EH (cell line): ENCODE measurements at places on chromosomes 2 and 18.

- DNase-seq: no peak
Observed at GRCh38 chr2:212494418-212495020, 44.1 kb downstream of the ERBB4 start.

GRCh38 chr2:33339269-33339668 is 137.2 kb upstream of the RASGRP3 start:
- DNase-seq: no peak

GRCh38 chr2:47221946-47222345 is 66.8 kb upstream of the STPG4 start:
- DNase-seq: peak; percentile 66

- DNase-seq: peak; percentile 23
Observed at GRCh38 chr2:44997963-44998362, 11.3 kb downstream of the SIX2 start.

DNA sequence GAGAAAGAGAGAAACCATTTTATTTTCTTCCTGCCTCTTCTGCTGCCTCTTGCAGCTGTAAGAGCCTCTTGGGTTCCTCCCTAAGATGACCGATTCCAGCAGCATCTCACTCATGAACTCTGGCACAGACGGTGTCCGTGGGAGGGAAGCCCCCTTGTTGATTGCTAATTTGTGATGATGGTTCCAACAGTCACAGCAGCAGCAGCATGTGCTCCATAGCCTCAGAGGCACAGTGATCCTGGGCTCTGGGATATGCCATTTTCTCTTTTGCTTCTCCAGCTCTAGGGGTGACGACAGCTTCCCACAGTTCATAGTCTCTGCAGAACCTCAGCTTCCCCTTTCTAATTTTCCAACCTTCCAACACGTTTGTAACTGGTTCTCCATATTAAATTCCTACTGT is 324.2 kb upstream of the HS6ST1 start:
- no peak for DNase-seq

GRCh38 chr2:222861411-222862105 is 722 bp downstream of the ACSL3 start:
- peak; percentile 50 for DNase-seq

- no peak for DNase-seq
Observed at GRCh38 chr2:96102596-96103186, 13.7 kb downstream of the ADRA2B start.

- DNase-seq: no peak
Observed at GRCh38 chr2:96792772-96793749, 23.0 kb upstream of the CNNM3 start.

DNA sequence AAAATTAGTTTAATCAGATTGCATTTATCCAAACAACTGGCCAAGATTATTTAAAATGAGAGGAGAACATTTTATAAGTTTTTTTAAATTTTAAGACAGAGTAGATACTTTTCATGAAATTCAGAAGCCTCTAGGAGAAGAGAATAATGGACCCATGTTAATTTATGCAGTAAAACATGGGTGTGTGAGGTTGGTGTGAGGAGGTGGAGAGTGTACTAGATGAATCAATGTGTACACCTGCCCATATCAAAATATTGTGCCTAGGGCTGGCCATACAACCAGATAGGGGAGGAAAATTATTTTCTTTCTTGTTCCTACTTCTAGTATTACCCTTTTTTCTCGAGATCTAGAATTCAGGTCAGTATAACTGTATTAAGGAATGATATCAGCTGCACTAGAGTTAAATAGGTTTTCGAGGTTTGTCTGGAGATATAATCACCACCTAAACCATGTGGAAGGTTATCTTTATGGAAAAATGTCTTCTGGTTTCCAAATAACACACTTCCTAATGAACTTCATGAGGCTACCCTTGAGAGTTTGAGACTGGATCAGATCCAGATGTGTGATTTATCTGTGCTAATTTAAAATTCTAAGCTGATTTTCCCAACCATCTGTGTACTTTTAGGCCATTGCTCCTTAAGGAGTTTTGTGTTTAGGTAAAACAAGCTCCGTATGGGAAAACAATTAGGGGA is 37.6 kb downstream of the TMEM178A start:
- no peak for DNase-seq

- DNase-seq: peak; percentile 96
Observed at GRCh38 chr2:195520671-195521155, 136.3 kb upstream of the SLC39A10 start.

- DNase-seq: no peak
Observed at GRCh38 chr2:84459944-84460429, 907 bp upstream of the SUCLG1 start.

DNA sequence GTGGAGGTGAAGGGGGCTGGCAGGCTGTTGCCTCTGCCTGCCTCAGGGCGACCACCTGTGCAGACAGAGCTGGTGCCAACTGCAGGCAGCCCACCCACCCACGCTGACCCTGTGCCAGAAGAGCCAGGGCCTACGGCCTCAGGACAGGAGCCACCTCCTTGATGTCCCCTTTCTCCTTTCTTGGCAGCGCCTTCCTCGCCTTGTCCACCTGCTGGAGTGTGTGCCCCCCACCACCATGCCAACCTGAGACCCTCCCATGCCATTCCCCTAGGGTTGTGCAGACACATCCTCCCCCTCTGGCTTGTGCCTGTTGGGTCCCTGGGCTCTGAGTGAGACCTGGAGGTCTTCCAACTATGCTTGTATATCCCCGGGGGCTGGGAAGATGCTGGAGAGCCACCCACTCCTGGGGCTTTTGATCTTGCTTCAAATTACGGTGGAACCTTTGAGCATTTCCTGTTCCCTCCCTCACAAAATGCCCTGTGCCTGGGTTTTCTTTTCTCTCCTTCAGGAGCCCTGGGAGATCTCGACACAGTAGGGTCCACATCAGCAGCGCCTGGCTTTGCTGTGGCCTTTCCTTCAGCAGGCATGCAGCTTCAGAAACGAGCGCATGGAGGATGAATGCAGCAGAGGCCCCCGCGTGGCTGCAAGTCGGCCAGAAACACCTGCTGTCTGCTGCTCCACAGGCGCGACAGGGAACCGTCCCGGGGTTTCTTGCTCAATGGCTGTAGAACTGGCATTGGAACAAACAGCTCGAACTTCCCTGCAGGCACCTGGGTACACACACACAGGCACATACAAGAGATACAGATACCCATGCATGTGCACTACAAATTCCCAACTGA is 65.9 kb upstream of the SH3RF3 start:
- no peak for DNase-seq

DNA sequence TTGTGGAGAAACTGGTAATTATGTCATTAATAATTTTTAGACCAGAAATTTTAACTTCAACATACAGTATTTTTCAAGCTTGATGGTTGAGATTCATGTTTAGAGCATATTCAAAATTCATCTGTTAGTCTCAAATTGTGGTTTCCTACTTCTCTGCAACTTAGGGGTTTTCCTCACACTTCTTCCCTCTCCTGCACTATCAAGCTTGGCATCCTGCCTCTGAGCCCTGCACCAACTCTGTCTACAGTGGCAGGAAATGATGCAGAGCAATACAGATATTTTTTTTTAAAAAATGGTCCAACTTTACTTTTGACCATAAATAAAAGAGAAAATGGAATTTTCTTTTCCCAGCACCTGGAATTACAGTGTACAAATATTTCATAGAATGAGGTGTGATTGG is 247.3 kb downstream of the NUP35 start:
- DNase-seq: no peak

- no peak for DNase-seq
Observed at GRCh38 chr2:237613679-237614078, 13.7 kb upstream of the LRRFIP1 start.

DNA sequence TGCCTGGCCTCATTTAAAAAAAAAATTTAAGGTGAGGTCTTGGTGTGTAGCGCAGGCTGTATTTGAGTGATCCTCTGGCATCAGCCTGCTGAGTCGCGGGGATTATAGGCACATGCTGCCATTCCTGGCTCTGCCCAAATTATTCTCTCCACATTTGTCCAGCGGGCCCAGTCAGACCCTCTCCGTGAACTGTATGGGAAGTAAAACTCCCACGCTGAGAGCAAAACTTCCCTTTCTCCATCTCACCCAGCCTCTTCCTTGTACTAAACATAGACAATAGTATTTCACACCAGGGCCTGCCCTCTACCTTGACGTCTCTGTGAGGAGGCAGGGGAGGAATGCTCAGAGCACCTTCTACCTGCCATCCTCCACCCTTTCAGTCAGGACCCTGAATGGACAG is 37.0 kb downstream of the EIF4E2 start:
- DNase-seq: no peak

- no peak for DNase-seq
Observed at GRCh38 chr2:41377837-41378236, 670.0 kb upstream of the PKDCC start.

DNA sequence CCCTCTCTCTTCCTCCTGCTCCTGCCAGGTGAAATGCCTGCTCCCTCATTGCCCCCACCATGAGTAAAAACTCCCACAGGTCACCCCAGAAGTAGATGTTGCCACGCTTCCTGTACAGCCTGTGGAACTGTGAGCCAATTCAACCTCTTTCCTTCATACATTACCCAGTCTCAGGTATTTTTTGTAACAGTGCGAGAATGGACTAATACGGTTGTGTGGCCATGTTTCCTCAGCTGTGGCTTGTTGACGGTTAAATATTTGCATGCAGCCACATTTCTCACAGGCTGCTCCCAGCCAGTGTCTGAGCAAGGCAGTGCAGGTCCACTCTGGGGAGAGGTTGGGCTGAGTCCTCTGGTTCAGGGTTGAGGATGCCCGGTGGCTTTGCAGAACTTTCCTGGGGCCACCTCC is 27.8 kb upstream of the COPS8 start:
- DNase-seq: no peak

DNA sequence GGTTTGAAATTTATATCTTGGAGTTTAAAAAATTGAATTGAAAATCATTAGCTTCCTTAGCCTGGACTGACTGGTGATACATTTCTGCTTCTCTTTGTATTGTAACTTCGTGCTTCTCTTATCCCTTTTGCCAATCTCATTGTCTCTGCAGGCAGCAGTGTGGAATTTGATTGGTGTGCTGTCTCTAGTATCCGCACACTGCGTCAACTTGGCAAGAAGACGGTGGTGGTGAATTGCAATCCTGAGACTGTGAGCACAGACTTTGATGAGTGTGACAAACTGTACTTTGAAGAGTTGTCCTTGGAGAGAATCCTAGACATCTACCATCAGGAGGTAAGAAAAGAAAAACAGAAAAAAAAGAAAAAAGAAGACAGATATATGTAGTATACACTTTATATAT is 85.9 kb downstream of the CPS1 start:
- no peak for DNase-seq

- DNase-seq: no peak
Observed at GRCh38 chr18:78976765-78977636, 2.6 kb upstream of the SALL3 start.
